ENCODE measurements at places on chromosomes 2 and 18.

DNA sequence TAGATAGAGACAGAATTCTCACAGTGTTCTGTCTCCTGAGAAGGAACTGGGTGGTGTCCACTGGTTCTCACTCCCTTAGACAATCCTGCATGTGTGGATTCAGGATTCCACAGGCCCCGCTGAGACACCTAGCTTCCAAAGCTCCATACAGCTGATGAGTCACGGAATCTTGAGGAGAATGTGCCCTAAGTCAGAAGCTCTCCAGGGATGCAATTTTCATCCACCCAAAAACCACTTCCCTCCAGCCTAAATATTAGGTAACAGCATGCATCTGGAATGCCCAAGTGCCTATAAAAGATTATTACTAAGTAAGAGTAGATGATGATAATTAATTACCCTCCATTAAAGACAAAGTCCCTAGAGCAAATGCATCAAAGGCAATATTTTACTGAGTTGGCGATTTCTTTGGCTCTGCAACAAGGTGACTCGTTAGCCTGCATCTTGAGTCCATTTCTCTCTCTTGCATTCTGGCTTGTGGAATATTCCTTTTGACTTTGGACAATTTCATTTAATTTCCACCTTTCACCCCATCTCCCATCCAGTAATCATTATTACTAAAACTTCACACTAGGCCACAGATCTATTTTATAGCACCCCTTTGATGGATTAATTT is 475.1 kb downstream of the TNS1 start:
- DNase-seq, result no peak

DNA sequence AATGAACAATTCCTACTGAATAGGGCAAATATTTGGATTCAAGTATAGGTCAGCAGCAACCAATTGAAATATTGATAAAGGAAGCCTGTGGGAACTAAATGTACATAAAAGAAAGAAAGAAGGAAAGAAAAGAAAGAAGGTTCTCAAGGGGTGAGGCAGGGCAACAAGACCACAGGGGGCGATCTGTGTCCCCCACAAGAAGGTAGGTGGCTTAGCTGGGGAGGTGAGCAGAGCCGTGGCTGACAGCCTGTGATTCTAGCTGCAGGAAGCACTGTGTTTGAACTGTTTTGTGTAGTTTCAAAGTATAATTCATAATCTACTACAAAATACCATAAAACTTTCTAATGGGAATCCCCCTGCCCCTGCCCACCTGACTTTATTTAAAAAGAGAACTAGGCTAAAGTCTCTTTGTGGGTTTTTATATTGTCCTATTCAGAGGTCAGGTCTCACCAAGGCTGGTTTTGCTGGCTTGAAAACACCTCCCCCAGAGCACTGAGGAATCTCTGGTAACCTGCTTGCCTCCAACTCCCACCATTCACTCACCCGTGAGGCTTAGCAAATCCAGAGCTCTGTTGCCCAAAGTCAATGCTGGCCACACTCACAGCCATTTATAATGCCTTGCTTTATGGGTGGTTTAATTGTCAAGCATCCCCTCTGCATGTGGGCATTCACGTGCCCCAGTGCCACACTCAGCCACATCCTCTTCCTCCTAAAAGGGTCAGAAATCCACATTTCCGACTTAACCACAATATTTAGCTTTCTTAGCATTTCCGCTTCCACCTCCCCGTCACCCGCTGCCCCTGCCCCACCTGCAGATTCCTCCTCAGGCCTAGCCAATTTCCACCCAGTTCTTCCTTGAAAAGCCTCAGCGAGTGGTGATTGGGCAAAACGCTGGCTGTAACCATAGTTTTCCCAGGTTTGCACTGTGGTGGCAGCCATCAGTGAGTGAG is 36.4 kb upstream of the LMAN1 start:
- no peak for DNase-seq

DNA sequence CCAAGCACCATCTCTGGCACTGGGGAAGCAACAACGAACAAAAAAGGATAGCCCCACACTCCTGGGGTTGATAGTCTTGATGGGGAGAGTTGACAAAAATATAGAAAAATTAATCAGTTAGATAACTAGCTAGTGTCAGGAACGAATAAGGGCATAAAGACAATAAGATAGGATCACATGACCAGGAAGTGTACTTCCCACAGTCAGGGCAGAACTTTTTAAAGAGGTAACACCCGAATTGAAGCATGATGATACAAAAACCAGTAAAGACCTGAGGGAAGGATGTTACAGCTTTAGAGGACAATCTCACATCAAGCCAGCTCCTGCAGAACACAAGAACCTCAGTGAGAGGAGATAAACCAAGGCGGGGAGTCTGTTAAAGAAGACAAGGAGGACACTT is 295.4 kb upstream of the CRIM1 start:
- DNase-seq, result no peak

GRCh38 chr18:25186871-25187270 is 165.1 kb downstream of the ZNF521 start:
- no peak for DNase-seq

Measured in endodermal cell (in vitro differentiated cells).